HS-27A (cell line): ENCODE measurements at places on chromosomes 3 and 15.
A peak's percentile ranks its signal among the peaks of the same experiment; 100 is the strongest.

GRCh38 chr3:108527109-108527508 lies 16.7 kb upstream of the MYH15 start:
- DNase-seq = no peak

DNA sequence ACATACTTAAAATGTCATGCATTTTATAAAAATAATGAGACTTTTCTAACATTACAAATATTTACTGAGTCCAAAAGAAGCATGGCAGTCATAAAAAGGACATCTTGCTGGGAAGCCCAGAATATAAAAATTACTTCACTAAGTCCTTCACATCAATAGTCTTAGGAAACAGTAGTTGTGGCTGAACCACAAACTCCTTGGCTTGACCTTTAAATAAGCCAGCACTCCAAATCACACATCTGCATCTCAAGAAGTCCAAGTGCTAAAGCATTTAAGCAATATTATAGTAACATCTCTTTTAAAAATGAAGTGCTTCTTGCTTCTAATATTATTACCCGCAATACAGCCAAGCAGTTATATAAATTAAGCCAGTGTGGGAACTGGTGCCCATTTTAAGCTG lies 8.8 kb downstream of the CCNL1 start:
- DNase-seq = no peak

- DNase-seq = no peak
These were observed 231.5 kb downstream of the THRB start for GRCh38 chr3:24263069-24263668.

- DNase-seq = no peak
These were observed 155.9 kb upstream of the FEZF2 start for GRCh38 chr3:62529230-62529629.

DNA sequence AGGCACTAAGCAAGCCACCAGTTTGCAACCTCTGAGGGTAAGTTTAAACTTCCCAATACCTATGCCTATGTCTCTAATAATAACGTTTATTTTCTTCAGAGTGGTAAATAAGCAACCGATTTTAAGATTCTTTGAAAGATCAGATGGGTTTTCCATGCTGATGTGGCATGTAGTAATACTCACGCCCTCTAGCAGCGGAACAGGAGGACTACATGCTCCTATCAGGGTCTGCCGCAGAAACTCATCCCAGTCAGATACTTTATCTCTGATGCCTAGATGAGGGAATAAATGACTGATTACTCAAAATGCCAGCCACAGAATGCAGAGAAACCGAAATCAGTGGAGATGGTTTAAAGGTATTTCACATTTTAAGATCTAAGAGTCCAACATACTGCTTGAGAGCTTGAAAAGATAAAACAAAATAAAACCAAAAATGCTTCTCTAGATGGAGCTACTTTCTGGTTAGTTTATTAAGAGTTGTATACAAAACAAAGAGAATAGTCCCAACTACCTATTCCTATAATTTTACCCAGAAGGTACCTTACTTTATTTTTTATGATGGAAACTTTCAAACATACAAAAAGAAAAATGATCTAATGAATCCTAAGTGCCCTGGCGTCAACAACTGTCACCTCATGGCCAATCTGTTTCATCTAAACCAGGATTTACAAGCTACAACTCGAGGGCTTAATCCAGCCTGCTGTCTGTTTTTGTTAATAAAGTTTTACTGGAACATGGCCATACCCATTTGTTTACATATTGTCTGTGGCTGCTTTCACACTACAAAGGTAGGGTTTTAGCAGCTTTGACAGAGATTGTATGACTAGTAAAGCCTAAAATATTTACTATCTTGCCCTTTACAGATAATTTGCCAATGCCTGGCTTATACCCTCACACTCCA lies 37.5 kb upstream of the STIMATE start:
- peak; percentile 5 for DNase-seq

DNA sequence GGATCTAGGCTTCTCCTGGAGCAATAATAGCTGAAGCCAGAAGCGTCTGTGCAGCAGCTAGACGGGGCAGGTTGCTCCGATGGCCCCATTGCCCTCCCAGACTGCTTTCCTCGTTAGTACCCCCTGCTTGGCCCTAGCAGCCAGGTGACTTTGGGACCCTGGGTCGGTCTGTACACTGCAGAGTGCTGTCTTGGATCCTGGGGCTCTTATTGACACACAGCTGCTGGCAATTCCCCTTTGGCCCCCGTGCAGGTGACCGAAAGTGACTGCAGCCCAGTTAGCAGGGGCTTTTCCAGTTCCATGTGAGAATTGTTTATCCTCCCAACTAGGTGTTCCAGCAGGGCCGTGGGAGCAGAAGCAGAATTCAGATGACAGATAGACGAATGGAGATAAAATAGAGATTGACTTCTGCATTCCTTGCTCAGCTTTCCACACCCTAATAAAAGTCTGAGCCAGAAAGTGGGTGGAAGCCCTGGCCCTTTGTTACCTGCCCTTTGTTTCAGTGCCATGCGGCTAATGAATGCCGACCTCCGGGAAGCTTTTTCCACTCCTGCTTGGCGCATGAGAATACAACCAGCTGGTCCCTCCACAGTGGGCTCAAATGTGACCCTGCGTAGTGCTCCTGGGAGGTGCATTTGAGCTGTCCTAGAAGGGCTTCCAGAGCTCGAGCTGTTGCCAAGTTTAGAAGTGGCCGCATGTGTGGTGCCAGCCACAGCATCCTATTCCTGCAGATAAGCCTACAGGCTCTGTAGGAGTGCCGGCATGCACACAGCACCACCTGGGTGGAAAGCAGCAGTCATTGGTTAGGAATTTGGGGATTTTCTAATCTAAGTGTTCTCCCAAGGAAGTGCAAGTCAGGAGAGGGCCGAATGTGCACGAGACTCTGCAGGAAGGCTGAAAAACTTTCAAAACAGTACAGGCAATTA lies 94.4 kb downstream of the SLCO3A1 start:
- no peak for DNase-seq

GRCh38 chr15:56821721-56822425 lies 88.6 kb upstream of the ZNF280D start:
- DNase-seq = no peak

DNA sequence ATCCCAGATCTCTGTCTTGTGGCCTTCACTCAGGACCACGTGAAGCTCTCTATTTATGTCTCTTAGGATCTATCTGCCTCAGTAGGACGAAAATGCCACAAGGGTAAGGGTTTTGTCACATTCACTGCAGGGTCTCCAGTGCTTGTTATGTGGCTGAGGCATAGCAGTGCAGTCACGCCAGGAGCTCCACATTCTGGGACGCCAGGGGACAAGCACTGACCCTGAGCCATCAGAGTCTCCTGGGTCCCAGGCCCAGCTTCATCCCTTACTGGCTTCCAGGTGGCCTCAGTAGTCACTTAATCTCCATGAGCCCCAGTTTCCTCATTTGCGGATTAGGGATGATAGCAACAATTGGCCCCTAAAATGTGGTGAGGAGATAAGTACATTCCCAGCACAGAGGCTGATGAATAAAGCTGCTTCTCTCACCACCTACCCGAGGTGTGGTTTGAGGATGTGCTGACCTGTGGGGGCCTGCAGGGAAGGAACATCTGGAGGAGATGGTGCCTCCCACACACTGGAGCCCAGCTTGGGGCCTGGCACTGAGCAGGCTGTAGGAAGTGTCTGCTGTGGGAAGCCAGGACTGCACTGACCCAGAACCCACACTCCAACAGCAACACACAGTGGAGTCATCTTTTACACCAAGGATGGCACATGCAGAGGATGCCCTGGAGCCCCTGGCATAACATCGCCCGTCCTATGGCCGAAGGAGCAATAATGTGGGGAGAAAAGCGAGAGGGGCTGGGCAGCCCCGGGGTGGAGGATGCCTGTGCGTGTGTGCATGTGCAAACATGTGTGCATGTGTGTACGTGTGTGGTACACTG lies 93.2 kb upstream of the IQSEC1 start:
- no peak for DNase-seq

DNA sequence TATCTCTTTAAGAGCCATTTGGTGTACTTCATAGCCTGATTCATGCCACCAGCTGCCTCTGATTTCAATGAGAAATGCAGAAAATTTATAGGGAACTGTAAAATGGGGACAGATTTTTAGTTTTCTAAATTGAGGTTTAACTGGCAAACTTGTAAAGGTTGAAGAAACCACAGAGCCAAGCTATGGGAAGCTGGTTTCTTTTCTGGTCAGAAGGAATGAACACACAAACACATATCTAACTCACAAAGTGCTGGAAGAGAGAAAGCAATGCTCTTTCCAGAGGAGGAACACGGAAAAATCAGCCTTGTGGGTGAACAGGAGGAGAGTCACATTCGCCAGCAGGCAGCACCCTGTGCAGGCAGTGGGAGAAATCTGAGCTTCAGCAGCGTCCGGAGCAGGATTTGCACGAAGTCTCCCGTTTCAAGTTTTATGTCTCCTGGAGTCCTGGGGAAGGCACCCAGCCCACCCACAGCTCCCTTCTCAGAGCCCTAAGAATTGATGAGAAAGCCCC lies 481 bp downstream of the MASP1 start:
- DNase-seq = no peak

DNA sequence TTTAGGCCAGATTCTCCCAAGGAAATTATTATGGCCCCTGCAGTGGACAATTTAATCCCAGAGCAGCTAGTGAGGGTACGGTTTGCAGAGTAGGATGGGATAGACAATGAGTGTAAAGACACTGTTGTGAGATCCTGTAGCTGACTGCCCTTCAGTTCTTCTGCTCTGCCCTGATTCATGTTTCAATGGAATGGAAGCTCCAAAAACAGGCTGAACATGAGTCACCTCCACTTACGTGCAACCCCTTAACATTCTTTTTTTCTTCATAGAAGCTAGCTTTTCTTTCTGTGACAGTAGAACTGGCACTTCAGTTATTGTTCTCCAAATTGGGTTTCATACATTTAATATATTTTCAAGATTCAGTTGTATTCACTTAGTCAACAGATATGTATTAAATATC lies 32.1 kb downstream of the CLDN18 start:
- no peak for DNase-seq
